Parietal lobe (tissue), 2 donors: ENCODE measurements at places on chromosomes 16 and 17. TPM values are rescaled to one million over a fixed set of nuclear protein-coding genes. Genes with fewer than 3 reads are reported as not detected.

CA5A gene
- total RNA-seq = not detected

LRRC37B gene
- total RNA-seq = 134 TPM

LUC7L gene
- total RNA-seq = 216 TPM

C1QTNF1 gene
- total RNA-seq = 0.94 TPM

C16orf95 gene
- 11.0 TPM for total RNA-seq

IL34 gene
- 2.8 TPM for total RNA-seq

HLF gene
- total RNA-seq = 19.7 TPM

RFWD3 gene
- 21.9 TPM for total RNA-seq

KRTAP3-2 gene
- not detected for total RNA-seq

NPIPB8 gene
- not detected for total RNA-seq

CA10 gene
- 12.2 TPM for total RNA-seq

ABCA9 gene
- 4.4 TPM for total RNA-seq

KRTAP4-9 gene
- total RNA-seq = not detected

CALB2 gene
- 17.8 TPM for total RNA-seq

HOXB9 gene
- not detected for total RNA-seq

SOST gene
- not detected for total RNA-seq

DNAI2 gene
- not detected for total RNA-seq

VAT1L gene
- 16.3 TPM for total RNA-seq

GLOD4 gene
- 80.4 TPM for total RNA-seq

ABCC11 gene
- 0.31 TPM for total RNA-seq

SLFN14 gene
- 0.31 TPM for total RNA-seq

SPNS2 gene
- total RNA-seq = 16.3 TPM

SLC6A4 gene
- total RNA-seq = under 0.01 TPM

MRPL38 gene
- total RNA-seq = 37.9 TPM

DNASE1L2 gene
- 7.5 TPM for total RNA-seq

TBC1D3B gene
- 13.5 TPM for total RNA-seq

STX1B gene
- 31.6 TPM for total RNA-seq

GDPD1 gene
- 40.7 TPM for total RNA-seq

DCTN5 gene
- total RNA-seq = 93.0 TPM

ZNF598 gene
- 9.4 TPM for total RNA-seq

CORO6 gene
- 2.5 TPM for total RNA-seq

CMTM2 gene
- not detected for total RNA-seq

ZDHHC1 gene
- 5.0 TPM for total RNA-seq

BRIP1 gene
- total RNA-seq = 7.5 TPM

LRRC75A gene
- 7.5 TPM for total RNA-seq

KRTAP2-1 gene
- not detected for total RNA-seq

TBC1D3D gene
- not detected for total RNA-seq

HSD17B2 gene
- not detected for total RNA-seq

CLDN7 gene
- total RNA-seq = not detected

NATD1 gene
- total RNA-seq = 2.8 TPM

MED31 gene
- 12.5 TPM for total RNA-seq

KCNG4 gene
- not detected for total RNA-seq

RPH3AL gene
- total RNA-seq = 5.6 TPM

CHST4 gene
- total RNA-seq = not detected
